ENCODE measurements at places on chromosomes 16 and 17.

DNA sequence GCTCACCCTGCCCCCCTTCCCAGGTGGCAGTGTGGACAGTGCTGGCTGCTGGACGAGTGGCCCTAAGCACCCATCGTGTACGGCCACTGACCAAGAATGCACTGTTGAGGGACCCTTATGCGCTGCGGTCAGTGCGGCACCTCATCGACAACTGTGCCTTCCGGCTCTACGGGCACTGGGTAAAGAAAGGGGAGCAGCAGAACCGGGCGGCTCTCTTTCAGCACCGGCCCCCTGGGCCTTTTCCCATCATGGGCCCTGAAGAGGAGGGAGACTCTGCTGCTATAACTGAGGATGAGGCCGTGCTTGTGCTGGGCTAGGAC is 5.1 kb downstream of the CFAP119 start:
- DNase-seq = no peak

GRCh38 chr17:77132411-77133086 is 8.2 kb upstream of the SEC14L1 start:
- DNase-seq = no peak

- no peak for DNase-seq
Observed at GRCh38 chr17:80853076-80853475, 138.6 kb upstream of the CHMP6 start.

- no peak for DNase-seq
Observed at GRCh38 chr16:84832488-84833143, 12.8 kb downstream of the CRISPLD2 start.

DNA sequence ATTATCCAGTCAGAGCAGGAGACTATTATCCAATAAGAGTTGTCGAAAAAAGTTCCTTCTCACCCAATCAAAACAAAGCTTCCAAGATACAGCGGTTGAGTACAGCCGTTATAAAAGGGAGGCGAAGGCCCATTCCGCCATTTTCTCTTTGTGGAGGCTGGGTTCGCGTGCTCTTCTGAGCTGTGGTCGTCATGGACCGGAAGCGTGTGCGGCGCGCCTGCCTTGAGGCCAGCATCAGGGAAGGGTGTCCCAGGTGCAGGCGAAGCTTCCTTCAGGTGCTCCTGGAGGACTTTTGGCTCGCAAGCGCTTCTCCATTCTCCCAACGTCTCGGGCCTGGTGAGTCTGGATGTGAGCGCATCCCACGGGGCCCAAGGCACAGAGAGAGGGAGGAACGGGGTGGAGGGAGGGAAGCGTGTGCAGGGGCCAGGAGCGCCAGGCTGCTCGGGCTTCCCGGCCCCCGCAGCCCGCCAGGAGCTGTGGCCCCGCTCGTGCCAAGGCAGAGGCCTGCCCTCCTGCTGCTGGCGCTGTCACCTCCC is 99.2 kb downstream of the GOSR1 start:
- no peak for DNase-seq

DNA sequence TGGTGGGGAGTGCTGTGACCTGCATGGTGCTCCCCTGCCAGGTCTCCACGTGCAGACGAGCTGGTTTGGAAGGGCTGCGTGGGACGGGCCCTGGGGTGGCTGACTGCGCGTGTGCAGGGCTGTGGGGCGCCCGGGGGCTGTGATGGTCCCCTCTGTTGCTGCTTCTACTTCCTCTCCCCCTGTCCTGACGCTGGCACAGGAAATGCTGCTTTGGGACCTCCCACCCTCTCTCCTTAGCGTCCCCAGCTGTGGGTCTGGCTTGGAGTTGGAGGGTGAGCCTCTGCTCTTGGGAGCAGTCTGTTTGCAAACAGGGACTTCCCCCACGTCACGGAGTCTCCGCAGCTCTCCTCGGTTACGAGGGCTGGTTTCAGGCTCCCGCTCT is 35.2 kb downstream of the TSC2 start:
- DNase-seq = no peak

DNA sequence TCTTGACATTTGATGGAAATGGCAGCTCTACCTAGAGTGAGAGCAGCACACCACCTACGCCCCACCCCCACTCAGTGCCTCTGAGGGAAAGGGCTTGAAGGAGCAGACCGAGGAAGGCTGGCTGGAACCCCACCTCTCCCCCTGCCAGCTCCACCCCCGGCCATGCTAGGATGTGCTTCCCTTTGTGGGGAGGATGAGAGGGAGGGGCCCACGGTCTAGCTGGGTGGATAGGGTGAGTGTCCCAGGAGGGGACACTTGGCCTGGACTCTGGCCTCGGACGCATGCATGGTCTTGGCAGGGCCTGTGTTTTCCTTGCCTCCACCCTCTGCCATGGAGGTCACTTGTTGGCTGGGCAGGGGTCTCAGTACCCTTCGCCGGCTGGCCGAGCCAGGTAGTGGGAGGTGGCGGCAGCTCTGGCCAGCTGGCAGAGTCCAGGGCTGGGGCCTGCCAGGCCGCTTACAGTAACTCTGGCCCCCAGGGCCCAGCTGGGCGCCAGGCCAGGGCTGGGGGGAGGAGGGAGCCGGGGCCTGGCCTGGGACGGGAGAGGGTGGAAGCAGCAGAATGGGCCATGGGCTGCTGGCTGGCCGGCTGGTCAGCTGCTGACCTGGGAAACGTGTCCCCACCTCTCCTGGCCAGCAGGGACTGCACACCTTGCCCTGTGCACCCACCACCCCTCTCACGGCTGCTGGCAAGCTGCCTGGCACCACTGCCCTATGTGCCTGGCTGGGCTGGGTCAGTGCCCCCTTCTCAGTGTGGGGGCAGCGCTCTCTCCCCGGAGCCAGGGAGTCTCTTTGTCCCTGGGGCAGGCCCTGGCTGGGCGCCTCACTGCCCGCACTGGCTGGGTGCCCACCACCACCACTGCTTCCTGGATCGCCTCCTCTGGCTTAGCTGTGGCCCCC is 23.0 kb downstream of the RARA start:
- DNase-seq = no peak

DNA sequence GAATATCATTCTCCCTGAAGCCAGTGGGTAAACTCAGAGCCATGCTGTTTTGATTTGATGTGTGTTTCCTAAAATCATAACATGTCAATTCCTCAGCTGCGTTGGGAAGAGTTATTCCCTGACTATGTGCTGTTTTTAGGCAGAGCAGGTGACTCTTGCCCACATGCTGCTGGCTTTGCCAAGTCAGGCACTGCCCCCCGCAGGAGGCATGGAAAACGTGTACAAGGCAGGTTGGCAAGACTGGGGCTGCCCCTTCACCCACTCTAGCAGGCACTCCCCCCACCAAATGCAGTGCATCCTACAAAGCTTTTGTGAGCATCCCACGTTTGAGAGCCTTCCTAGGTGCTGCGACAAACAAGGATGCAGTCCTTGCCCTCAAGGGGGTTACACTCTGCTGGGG is 38.3 kb upstream of the NAT9 start:
- DNase-seq = no peak

DNA sequence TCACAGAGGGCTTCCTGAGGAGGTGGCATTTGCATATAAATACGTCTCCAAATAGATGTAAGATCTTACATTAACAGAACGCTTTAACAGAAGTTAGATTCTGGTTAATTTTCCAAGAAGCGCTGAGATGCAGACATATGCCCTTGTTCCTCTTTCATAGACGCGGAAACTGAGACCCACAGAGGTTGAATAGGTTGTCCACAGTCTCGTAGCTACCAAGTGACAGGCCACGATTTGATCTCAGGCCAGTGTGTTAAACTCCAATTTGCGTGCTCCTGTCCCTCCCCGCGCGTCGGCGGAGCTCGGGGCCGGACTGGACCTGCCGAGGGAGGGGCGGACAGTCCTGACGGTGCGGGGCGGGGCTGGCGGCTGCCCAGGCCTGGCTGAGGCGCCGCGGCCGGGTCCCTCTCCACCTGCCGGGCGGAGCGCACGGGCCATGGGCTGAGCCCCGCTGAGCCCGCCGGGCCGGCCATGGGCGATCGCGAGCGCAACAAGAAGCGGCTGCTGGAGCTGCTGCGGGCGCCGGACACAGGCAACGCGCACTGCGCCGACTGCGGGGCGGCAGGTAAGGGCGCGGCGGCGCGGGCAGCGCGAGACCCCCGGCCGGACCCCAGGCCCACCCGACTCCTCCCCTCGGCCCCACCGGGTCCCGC is at the start of gene ADAP2:
ADAP2 (plus strand) TSS at position 402 of the 653 bp plus-strand sequence; CDS start at position 472, 70 bp downstream.
- DNase-seq = peak; percentile 6

- no peak for DNase-seq
Observed at GRCh38 chr16:68395815-68396214, 52.5 kb downstream of the SMPD3 start.

DNA sequence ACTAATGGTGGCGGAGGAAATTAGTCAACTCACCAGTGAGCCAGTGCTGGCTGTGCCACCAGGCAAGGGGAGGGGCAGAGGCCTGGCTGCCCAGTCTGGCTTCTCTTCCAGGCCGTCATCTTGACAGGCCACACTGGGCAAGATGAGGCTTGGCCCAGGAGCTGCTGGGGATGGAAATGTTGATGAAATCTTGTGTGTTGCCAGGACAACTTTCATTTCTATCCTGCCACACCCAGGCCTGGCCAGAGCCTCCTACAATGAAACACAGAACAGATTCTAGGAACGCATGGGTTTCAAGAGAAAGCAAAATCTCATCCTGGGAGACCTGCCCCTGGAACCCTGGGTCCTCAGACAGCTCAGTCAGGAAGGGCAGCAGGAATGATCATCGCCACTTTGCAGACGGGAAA is 9.3 kb downstream of the HEXIM2 start:
- DNase-seq = no peak

GRCh38 chr17:68897557-68897956 is 57.6 kb downstream of the ABCA8 start:
- no peak for DNase-seq

DNA sequence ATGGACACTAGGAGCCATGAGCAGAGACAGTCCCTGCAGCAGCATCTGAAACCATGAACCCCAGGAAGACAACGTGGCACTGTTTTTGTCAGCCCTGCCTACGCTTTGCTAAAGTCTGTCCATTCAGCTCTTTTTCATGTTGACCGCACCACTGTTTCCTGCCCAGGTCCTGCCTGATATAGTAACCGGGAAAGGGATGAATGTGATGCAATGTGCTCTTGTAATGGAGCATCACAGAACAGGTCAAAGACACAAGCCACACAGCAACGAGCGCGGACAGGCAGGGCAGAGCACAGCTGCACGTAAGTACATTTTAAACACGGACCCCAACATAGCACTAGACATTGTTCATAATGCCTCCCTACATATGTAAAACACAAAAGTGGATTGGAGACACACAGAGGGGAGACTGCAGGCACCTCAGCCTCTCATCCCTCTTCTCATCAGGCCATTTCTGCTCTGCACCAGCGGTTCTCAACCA is 16.9 kb upstream of the TNFRSF13B start:
- DNase-seq = no peak

DNA sequence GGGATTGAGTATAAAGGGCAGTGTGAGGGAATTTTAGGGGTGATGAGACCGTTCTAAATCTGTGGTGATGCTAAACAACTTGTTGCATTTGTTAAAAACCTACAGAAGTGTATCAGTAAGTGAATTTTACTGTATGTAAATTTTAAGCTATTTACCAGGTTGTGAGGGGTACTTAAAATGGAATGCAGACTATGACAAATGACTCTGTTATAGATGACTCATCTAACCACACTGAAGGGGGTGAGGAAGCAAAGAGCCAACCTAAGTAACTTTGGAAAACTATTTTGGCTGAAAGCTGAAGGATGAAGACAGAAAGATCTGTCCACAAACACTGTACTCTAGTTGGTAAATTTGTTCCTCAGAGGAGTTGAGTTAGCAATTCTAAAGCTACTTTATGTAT is 5.3 kb upstream of the MKS1 start:
- DNase-seq = no peak

DNA sequence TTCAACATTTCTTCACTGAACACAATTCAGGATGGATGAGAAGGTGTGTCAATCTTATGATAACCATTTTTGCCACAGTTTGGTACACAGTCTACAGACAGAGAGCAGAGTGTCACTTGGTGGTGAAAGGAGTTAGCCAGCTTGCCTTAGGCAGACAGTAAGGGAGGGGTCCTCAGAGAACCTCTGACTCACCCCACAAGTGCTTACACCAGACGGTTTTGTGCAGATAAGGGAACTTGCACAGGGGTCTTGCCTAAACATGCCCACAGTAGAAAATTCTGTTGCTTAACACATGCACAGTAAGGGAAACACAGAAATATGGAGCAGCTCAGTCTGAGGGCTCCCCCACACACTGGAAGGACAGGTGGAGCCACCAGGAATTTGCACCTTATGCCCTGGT is 204.5 kb upstream of the CDH8 start:
- no peak for DNase-seq

DNA sequence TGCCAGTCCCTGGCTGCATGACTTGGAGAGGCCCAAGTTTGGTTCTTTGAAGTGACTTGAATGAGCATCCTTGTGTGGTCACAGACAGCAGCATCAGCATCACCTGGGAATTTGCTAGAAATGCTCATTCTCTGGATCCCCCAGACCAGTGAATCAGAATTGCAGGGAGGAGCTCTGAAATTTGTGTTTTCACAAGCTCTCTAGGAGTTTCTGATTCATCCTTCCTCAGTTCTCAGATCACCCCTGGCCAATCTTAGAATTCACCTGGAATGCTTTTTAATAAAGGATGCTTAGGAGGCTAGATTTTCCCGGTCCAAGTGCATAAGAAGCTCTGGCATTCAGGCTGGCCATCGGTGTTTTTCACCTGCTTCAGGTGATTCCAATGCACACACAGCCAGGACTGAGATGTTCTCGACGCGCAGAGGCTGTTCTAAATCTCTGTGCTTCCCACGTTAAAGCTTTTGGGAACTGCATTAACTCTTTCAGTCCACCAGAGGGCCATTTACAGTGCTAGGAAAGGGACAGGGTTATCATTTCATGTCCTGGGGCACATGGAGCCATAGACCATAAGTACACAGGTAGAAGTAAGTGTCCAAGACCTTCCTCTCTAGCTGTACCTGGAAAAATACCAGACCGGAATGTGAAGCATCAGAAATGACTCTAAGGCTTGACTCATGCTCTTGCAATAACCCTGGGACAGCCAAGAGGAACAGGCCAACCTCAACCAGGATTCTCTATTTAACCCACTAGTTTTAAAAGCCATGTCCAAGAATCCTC is 85.7 kb upstream of the XYLT1 start:
- DNase-seq = no peak

DNA sequence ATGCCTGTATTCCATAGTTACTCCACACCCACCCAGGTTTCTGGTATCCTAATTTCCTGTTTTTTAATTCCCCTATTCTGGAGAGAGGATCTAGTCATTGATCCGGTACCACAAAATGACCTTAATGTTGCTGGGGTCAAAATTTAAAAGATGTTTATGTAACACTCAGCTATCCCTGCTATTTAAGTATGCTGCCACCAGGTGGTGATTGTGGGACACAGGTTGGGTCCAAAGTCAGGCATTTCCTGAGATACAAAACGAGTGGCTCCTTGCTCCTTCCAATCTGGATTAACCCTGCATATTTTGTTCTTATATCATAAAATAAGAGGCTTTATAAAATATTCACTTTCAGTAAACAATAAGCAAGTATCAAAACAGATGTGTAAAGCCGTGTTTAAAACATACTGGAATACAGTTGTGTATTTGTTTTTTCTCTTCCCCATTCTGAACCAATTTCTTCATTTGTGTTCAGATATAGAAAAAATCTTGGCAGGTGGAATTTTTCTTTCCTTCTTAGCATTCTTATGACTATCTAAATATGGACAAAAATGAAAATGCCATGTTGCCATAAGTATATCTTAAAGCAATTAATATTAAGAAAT is 16.3 kb downstream of the HS3ST4 start:
- peak; percentile 15 for DNase-seq

GRCh38 chr16:77499373-77500285 is 64.8 kb upstream of the ADAMTS18 start:
- no peak for DNase-seq
